Fibroblast of skin of abdomen (primary cell): ENCODE measurements at places on chromosomes 11 and 22.

DNA sequence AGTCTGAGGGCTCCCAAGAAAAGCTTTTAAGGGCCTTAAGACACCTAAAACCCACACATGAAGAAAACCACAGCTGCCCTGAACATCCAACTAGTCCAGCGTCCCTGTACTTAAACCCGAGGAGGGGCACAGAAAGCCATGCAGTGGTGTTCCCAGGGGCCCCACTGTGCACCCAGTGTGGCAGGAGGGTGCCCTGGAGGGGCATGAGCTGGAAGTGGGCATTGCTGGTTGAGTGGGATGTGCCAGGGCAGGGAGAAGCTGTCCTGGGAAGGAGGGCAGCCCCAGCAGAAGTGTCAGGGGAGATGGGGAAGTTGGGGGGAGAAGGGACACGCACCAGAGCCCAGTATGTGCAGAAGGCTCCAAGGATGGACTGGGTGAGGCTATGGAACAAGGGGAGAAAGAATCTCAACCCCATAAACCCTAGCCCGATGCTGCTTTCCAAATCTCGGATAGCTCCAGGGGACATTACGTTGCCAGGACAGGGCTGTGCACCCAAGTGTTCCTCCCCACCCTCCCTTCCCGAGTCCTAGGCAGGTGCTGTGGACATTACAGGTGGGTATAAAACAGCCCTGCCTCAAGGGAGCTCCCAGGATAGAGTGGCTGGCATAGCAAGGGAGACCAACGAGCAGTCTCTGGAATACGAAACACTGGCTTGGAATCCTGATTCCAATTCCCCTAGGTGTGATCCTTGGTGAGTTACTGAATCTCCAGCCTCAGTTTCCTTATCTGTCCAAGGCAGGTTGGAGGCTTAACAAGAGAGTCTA, 44.2 kb downstream of the SHANK2 start:
- no peak for DNase-seq

GRCh38 chr11:116958246-116958645, 120.8 kb upstream of the APOA1 start:
- DNase-seq: no peak

DNA sequence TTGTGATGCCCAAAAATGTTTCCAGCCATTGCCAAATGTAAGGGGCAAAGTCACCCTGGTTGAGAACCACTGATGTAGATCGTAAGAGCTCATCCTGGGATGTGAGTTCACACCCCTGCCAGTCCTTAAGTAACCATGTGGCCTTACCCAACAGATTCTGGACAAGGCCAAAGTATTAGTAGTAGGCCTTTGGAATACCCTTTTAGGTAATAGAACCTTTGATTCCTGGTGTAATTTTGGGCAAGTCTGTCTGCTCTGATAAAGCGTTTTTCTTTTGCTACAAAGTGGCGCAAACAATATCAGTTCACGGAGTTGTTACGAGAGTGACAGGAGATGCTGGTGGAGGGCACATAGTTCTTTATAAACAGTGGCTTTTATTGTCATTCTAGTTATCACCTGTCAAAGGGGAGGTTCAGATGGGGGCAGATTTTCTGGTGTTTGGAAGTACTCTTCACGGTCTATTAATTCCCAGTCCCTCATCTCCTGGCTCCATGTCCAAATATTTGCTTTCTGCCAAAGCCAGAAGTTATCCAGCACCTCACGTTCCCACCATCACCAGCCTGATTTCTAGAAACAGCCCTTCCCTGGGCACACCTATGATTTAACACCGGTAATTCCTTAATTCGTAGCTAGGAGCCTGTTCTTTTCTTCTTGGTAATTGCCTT, 73.8 kb upstream of the CRYBB3 start:
- DNase-seq: no peak

GRCh38 chr22:45881524-45881875, 95.5 kb downstream of the WNT7B start:
- DNase-seq: no peak

- DNase-seq: no peak
These were observed 11.3 kb downstream of the TRIM29 start for GRCh38 chr11:120126620-120127019.
